Immature natural killer cell (primary cell): ENCODE measurements at places on chromosomes 2 and 18. TPM values are rescaled to one million over a fixed set of nuclear protein-coding genes. Genes with fewer than 3 reads are reported as not detected.

DNA sequence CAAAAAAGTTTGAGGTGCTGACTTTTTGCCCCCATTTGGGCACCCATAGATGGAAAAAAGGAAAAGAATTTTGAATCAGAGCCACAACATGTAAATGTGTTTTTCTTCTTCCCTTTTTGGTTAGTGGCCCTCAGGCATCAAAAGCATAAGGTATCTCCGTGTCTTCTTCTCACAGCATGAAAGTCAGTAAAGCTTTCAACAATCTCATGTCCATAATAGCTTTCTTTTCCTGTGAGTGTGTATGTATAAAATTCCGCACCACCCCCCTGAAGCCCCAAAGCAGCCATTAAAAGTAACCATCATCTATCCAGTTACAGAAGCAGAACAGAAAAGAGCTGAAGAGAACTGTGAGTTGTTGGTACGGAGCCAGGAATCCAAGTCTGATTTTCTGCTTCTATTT is 1539.7 kb upstream of the ACVR2A start:
- no peak for DNase-seq
- no peaks in the 10 kb centered on the region for H3K27me3 ChIP-seq
- H3K4me1 ChIP-seq, result no peaks in the 10 kb centered on the region
- no peaks in the 10 kb centered on the region for H3K36me3 ChIP-seq

- no peaks in the 10 kb centered on the region for H3K4me1 ChIP-seq
- no peak for DNase-seq
- H3K27me3 ChIP-seq, result peaks cover 2% of the 10 kb centered on the region
- H3K4me3 ChIP-seq, result no peak overlapping the region
Measured at GRCh38 chr2:119488245-119489214, 35.8 kb downstream of the SCTR start.

- peaks cover 20% of the 10 kb centered on the region for H3K27me3 ChIP-seq
- H3K4me1 ChIP-seq, result no peaks in the 10 kb centered on the region
- no peak for DNase-seq
- H3K4me3 ChIP-seq, result no peak overlapping the region
- no peaks in the 10 kb centered on the region for H3K36me3 ChIP-seq
Measured at GRCh38 chr2:55460562-55460961, 40.9 kb upstream of the CCDC88A start.

GRCh38 chr2:164913640-164914350 is 41.5 kb downstream of the SLC38A11 start:
- H3K4me1 ChIP-seq, result peaks cover 3% of the 10 kb centered on the region
- no peaks in the 10 kb centered on the region for H3K36me3 ChIP-seq
- DNase-seq, result no peak

DNA sequence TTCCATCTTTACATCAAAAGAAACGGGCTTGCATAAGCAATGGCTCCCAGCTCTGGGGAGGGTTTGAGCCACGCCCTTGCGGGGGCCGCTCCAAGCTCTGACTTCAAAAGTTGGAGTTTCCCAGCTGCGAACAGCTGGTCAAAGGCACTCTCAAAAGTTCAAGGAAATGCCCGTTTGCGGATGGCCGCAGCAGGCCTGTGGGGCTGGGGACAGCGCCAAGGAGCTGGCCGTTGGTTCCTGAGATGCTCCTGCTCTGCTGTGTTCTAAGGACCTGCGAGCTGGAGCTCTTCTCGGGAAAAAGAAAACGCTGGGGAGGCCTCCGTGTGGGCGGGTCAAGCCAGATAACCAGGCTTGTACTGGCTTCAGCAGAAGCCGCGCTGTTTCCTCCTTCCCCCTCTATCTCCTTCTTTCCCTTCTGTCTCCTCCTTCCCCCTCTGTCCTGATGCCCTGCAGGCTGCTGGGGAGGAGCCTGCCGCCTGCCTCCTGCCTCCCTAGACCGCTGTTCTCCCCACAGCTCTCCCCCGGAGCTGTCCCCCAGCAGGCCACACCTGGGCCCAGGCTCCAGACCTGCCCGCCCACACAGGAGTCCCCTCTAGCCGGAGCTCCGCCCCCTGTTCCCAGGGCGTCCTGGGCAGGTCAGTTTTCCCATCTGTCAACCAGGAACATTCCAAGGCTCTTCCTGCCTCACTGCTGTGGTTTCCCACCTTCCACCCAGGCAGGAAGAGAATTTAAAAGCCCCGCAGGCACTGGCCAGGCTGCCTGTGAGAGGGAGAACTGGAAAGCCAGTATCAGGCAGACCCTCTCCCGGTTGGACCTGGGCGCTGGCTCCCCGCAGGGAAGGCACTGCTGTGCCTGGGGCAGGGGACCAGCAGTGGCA is 14.1 kb downstream of the KLF11 start:
- no peak overlapping the region for H3K27ac ChIP-seq
- peaks cover 18% of the 10 kb centered on the region for H3K36me3 ChIP-seq
- H3K4me1 ChIP-seq, result no peaks in the 10 kb centered on the region

- DNase-seq, result peak; percentile 6
- H3K36me3 ChIP-seq, result peaks cover 7% of the 10 kb centered on the region
- no peaks in the 10 kb centered on the region for H3K4me1 ChIP-seq
- H3K4me3 ChIP-seq, result no peak overlapping the region
- H3K27me3 ChIP-seq, result peaks cover 1% of the 10 kb centered on the region
Measured at GRCh38 chr2:47437287-47437686, 34.3 kb downstream of the MSH2 start.

GRCh38 chr18:64713284-64713683 is 564.4 kb upstream of the LINC00305 start:
- no peak overlapping the region for H3K4me3 ChIP-seq
- no peak for DNase-seq

- peaks cover 3% of the 10 kb centered on the region for H3K27me3 ChIP-seq
- no peaks in the 10 kb centered on the region for H3K36me3 ChIP-seq
- DNase-seq, result no peak
- no peak overlapping the region for H3K4me3 ChIP-seq
- H3K4me1 ChIP-seq, result no peaks in the 10 kb centered on the region
- H3K27ac ChIP-seq, result no peak overlapping the region
Measured at GRCh38 chr2:3041841-3042600, 335.6 kb downstream of the EIPR1 start.

- no peak for DNase-seq
- no peak overlapping the region for H3K27ac ChIP-seq
- H3K36me3 ChIP-seq, result no peaks in the 10 kb centered on the region
- peaks cover 2% of the 10 kb centered on the region for H3K27me3 ChIP-seq
- no peak overlapping the region for H3K4me3 ChIP-seq
- no peaks in the 10 kb centered on the region for H3K4me1 ChIP-seq
Measured at GRCh38 chr2:211144078-211144477, 587.7 kb downstream of the CPS1 start.

Gene ARHGEF33
- polyA plus RNA-seq, result not detected

DNA sequence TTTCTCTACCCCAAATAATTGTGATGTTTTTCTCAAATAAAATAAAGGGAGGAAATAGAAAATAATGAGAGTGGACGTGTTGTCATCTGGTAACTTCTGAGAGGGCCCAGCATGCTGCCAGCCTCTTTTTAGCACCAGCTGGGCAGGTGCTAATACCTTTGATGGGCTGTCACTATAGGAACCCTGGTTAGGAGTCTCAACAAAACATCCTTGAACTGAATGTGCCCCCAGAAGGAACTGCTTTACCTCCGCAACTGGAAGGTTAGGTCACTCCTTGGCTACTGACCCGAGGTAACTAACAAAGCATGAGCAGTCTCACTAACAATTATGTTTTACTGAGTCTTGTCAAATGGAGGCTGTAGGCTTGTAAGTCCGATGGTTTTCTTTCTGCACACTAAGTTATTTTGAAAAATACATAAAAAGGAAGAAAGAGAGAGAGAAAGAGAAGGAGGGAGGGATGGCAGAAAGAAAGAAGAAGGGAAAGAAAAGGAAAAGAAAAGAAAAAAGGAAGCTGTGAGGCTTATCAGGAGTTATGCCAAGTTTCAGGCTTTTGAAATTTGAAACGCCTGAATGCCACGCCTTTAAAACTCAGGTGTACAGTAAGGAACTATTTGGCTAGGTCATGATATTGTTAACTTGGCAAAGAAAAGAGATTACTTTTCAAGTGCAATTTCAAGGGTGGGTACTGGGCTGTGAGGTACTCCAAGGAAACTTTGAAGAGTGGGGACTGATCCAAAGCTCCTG is 91.0 kb downstream of the TGIF1 start:
- H3K36me3 ChIP-seq, result no peaks in the 10 kb centered on the region
- H3K4me1 ChIP-seq, result no peaks in the 10 kb centered on the region
- no peak overlapping the region for H3K27ac ChIP-seq
- H3K4me3 ChIP-seq, result no peak overlapping the region

DNA sequence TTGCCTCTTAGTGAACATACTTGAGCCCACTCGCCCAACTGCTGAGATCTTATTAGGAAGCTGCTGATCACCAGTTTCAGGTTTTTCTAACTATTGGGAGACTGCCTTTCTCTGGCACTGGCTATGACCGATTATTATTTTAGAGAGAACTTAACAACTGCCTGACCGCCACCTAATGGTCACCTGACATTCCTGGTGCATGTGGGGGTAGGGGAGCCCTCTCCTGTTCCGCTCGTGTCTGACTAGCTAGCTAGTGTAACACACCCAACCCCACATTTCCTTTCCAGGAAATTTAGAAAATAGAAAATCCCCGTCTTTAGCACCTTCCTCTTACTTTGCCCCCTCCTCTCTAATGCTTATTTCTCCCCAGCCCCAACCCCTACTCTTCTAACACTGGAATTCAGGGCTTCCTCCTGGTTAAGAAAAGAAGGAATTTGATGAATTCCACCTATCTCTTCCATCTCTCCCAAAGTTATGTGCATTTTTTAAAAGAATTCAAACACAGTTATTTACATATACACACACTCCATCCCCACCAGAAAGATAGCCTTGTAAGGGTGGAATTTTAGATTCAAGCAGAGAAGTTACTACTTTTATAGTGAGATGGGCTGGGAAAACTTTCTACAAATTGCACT is 19.4 kb upstream of the DNER start:
- no peak for DNase-seq
- H3K4me3 ChIP-seq, result no peak overlapping the region
- H3K27me3 ChIP-seq, result no peaks in the 10 kb centered on the region
- peaks cover 8% of the 10 kb centered on the region for H3K4me1 ChIP-seq

DNA sequence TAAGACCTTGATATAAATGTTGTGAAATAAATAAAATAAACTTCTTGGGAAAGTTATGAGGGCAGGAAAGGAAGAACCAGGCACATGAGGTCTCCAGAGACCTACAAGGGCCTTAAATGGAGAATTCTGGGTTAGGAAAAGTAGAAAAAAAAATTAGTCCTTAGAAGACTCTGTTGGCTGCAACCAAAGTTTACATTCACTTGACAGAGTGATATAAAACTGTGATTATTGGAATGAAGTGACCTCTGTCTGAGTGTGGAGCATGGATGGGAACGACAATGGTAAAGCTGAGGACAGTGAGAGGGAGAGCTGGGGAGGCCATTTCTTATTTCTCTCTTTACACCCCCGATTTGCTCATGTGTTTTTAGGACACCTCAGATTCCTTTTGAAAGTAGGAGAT is 29.0 kb upstream of the CAVIN2 start:
- DNase-seq, result no peak
- H3K4me1 ChIP-seq, result no peaks in the 10 kb centered on the region
- H3K27me3 ChIP-seq, result peaks cover 2% of the 10 kb centered on the region

GRCh38 chr2:178933493-178933892 is 116.4 kb downstream of the CCDC141 start:
- no peak overlapping the region for H3K4me3 ChIP-seq
- H3K27ac ChIP-seq, result no peak overlapping the region
- no peaks in the 10 kb centered on the region for H3K27me3 ChIP-seq
- H3K36me3 ChIP-seq, result peaks cover 16% of the 10 kb centered on the region
- no peaks in the 10 kb centered on the region for H3K4me1 ChIP-seq

GRCh38 chr2:25207078-25207545 is 38.7 kb upstream of the POMC start:
- H3K36me3 ChIP-seq, result no peaks in the 10 kb centered on the region
- no peak overlapping the region for H3K4me3 ChIP-seq
- no peak for DNase-seq

DNA sequence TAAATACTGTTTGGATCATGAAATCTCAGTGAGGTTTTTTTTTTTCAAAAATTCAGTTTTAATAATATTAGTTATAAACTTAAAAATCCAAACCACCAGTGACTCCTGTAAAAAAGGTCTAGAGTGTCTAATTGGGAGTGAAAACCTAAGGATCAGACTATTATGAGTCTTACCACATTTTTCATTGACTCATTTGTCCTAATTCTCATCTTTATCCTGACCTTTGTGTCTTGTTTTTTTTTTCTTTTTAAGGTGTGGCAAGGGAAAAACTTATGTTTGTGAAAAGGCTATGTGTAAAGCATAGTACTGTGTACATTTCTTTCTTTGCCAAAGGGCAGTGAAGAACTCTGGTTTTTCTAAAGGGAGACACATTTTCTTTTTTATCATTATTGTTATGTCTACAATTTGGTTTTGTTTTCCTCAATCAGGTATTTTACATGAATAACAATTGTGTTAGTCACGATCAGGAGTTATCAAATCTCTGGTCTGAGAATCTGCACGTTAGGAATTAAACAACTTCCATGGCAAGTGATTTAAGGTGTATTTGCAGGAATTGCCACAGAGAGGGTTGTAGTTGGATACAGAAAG is 52.6 kb downstream of the RHBDD1 start:
- no peak for DNase-seq
- no peaks in the 10 kb centered on the region for H3K27me3 ChIP-seq
- H3K4me3 ChIP-seq, result no peak overlapping the region

Gene QPCT
- 0.99 TPM for polyA plus RNA-seq

DNA sequence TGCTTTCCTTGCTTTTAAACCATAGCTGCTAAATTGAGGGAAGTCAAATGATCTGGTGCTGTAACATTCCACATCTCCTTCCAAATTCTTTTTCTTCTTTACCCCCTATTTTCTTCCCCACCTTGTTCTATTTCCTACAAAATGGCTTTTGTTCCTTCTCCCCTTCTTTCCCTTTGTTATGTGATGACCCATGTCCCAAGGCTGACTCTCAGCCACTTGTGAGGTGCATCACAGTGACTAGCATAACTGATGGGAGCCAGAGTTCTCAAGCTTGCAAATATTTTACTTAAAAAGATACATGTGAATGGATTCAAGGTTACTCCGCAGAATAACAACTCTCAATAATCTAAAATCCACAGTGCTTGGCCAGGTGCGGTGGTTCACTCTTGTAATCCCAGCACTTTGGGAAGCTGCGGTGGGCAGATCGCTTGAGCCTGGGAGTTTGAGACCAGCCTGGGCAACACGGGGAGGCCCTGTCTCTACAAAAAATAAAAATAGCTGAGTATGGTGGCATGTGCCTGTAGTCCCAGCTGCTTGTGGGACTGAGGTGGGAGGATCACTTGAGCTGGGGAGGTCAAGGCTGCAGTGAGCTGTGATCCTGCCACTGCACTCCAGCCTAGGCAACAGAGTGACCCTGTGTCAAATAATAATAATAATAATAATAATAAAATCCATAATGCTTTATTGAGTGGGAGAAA is 100.1 kb upstream of the CERS6 start:
- H3K36me3 ChIP-seq, result no peaks in the 10 kb centered on the region
- H3K27me3 ChIP-seq, result peaks cover 2% of the 10 kb centered on the region
- no peak overlapping the region for H3K27ac ChIP-seq
- DNase-seq, result no peak

- peaks cover 23% of the 10 kb centered on the region for H3K4me1 ChIP-seq
- peaks cover 4% of the 10 kb centered on the region for H3K36me3 ChIP-seq
- DNase-seq, result no peak
- H3K27me3 ChIP-seq, result peaks cover 1% of the 10 kb centered on the region
Measured at GRCh38 chr2:127061375-127062273, 45.3 kb downstream of the BIN1 start.
